ENCODE measurements at places on chromosomes 3 and 15.

GRCh38 chr3:55859305-55859704, 372.2 kb upstream of the WNT5A start:
- DNase-seq: no peak

DNA sequence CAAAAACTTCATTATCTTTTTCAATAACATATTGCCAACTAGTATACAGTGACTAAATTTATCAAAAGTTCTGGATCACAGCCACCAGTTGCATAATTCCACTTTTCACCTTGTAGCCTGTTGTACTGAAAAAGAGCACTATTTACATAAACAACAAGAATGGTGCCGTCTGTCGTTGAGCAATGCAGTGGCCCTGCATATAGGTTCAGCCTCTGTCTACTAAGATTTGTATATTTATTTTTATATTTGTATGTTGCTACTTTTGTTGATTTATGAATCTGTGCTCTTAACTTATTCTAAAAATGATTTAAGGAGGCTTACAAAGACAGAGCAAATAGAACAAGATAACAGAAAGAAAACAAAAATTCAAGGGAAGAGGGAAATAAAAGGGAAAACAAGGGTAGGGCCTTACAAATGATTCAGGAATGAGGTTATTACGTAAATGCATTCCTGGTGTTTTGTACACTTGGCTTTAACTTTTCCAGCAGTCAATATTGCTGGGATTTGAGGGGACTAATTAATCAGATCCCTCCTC, 257.6 kb upstream of the STT3B start:
- DNase-seq: no peak

- no peak for DNase-seq
Measured at GRCh38 chr3:128343287-128344051, 123.2 kb downstream of the DNAJB8 start.

GRCh38 chr15:59244337-59244736, 37.7 kb downstream of the LDHAL6B start:
- no peak for DNase-seq

GRCh38 chr3:112010636-112011035, 11.9 kb downstream of the TAGLN3 start:
- DNase-seq: no peak

- DNase-seq: no peak
Measured at GRCh38 chr3:85161544-85161943, 202.8 kb downstream of the CADM2 start.

DNA sequence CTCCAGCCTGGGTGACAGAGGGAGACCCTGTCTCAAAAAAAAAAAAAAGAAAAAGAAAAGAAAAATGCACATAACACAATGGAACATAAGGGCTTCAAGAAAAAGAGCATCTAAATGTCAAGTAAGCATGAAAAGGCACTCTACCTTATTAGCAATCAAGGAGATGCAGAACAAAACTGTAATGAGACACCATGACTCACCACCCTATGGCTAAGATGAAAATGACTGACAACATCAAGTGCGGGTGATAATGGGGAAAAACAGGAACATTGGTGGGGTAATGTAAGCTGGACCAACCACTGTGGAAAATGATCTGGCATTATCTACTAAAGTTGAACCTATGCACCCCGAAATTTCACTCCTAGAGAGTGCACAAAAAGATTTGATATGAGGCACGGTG, 19.6 kb upstream of the NSMCE3 start:
- DNase-seq: no peak

DNA sequence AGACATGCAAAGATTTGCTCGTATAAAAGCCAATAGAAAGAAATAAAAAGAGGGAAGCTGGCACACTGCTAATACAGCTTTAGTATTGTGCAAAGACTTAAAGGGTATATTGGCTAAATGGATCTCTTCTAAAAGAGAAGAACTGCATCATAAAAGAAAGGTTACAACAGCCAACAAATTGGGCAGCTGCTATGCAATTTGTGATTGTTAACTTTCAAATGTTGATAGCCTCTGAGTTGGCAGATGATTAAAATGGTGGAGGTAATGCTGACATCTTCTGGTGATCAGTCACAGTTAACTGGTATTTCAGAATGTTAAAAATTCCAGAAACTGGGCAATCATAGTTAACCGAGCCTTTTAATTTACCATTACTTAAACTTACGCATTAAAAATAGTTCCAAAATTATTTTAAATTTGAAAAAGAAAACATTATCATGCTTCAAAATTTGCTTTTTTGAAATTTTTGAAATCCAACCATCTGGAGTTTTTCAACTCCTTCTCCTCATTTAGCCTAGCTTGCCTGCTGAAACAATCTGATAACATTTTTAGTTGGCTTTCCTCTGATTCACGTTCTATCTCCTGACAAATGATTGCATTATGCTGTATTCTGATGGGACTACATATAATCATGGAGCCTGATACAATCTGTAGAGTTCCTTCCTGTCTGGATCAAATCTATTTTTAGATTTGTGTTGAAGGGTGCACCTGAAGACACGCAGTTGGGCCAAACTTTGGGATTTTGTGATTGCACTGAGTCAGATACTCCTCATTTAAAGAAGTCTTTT, 144.0 kb upstream of the PDZRN3 start:
- no peak for DNase-seq

- no peak for DNase-seq
Measured at GRCh38 chr15:56495053-56495452, 30.1 kb upstream of the MNS1 start.

DNA sequence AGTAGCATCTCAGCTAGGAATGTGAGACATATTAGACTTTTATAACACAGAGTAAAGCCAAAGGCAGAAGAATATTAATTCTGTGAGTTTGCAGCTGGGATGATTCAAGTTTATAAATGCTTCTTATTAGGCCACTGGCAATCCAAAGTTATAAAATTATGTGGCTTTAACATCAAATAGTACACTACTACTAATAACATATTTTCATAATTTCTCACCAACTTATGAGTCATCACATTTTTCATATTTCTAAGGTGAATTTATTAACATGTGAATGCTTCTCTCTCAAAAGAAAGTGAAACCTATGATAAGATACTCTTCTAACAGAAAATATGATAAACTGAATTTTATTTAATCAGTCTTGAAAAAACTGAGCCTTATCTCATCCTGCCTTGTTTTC, 1348.2 kb upstream of the ALCAM start:
- DNase-seq: no peak

GRCh38 chr3:144622845-144623244, 651.2 kb downstream of the DIPK2A start:
- no peak for DNase-seq

DNA sequence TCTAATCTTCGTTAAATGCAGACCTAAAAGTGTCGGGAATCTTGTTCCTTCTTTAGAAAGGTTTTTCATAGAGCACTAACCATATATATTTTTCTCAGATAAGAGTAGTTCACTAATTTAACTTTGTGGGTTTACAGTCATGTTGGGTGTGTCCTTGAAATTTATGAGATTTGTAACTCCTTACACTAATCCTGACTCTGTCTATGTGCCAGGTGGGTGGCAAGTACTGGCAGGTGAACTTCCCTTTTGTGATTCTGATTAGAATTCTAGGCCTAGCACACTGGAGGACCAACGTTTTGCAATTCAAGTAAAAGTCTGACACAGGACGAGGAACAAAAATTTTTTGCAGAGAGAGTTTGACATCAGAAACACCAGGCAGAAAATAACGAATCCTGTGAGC, 220.1 kb downstream of the P3H2 start:
- DNase-seq: no peak

GRCh38 chr3:167941234-167941995, 154.3 kb downstream of the GOLIM4 start:
- DNase-seq: peak; percentile 44

DNA sequence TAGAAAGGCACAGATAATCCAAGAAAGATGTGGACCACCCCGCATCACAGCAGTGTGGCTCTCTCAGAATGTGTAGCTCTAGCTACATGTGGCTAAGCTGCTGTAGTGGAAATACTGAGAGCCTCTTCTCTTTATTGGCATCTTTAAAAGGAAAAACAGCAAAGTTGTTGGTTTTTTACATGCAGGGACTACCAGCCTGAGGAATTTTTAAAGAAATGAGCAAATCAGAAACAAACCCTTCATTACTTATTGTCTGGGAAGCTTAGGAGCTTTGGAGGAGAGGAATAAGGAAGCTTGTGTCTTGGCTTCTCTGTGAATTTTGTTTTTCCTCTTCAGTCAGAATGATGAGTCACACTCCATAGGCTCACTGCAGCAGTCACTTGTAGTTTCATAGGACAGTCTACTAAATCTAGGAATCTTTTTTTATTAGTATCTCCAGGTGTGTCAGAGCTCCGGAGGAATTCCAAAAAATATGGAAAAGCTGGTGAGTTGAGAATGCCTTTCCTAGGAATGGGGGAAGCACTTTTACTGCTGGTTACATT, 27.5 kb downstream of the POLG start:
- no peak for DNase-seq

- no peak for DNase-seq
Measured at GRCh38 chr3:8882642-8883041, 80.6 kb downstream of the RAD18 start.

DNA sequence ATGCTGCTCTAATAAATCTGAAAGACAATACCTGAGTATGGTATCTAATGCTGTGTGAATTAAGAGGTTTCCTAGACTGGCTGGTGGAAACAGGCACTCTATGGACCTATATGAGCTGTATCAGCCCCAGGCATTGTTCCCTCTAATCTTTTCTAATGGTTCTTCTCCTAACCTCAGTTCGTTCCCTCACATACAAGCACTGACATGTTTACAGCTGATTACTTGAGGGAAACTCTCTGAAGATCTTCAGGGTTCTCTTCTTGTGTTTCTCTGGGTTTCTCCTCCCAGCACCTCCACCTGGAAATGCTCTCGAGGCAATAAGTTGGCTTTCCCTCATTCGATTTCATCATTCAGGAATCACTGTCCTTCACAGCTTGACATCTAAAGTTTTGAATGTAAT, 52.9 kb downstream of the KLF15 start:
- no peak for DNase-seq

- DNase-seq: no peak
Measured at GRCh38 chr15:99087405-99087943, 17.4 kb upstream of the SYNM start.

- DNase-seq: no peak
Measured at GRCh38 chr15:101313041-101313761, 18.2 kb upstream of the SNRPA1 start.

- DNase-seq: no peak
Measured at GRCh38 chr3:158098834-158099424, 7.3 kb downstream of the SHOX2 start.

DNA sequence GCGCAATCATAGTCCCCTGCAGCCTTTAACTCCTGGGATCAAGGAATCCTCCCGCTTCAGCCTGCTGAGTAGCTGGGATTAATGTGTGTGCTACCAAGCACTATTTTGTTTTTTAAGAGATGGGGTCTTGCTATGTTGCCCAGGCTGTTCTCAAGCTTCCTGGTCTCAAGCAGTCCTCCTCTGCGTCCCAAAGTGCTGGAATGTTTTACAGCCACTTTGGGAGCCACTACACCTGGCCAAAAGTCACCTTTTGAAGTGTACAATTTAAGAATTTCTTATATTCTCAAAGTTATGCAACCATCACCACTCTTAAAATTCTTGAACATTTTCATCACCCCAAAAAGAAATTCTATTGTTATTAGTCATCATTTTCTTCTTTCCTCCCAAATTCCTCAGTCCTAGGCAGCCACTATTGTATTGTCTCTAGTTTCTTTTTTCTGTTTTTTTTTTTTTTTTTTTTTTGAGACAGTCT, 17.8 kb downstream of the CDV3 start:
- DNase-seq: no peak

- no peak for DNase-seq
Measured at GRCh38 chr3:12782172-12782815, 14.2 kb upstream of the CAND2 start.
